KBM-7 (cell line): ENCODE measurements at places on chromosomes 3 and 15.

GRCh38 chr3:191461113-191461595 lies at the start of gene PYDC2:
PYDC2 (plus strand) TSS chr3:191461163; CDS start chr3:191461163, 0 bp downstream.
- DNase-seq, result no peak

GRCh38 chr15:77361456-77361855 lies 58.4 kb downstream of the PEAK1 start:
- DNase-seq, result no peak

DNA sequence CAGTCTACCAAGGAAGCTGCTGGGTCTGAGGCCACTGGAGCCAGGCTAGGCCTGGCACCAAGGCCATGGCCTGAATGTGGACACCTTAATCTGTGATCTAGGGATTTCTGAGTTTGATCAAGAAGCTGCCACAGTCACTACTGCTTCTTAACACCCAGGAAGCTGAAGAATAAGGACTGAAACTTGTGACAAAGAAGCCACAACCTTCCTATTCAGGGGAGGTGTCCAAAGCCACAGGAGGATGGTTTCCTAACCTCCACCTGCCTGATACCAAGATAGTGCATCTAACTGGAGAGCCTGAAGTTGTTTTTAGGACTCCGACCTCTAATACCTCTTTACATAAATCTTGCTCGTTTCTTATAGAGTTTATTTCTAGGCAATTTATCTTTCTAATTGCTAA lies 5.5 kb upstream of the ANO10 start:
- DNase-seq, result no peak

GRCh38 chr15:64361259-64361658 lies 5.3 kb upstream of the CSNK1G1 start:
- DNase-seq, result no peak

DNA sequence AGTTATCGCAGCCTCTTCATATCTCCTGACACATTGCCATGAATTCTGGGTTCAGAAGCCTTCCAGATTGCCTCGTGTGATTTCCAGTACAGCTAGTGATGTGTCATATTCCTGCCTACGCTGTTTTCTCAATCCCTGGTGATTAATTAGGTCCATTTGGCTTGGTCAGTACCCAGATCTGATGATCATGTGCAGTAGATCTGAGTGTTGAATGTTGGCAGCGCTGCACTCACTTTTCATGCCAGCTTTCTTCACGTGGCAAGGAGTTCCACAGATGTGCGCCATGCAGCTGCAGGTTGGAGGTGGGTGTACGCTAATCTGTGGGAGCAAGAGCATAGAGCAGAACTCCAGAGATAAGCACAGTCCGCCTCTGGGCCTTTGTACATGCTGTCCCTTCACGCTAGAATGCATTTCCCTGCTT lies 86.9 kb upstream of the COL6A5 start:
- DNase-seq, result no peak

DNA sequence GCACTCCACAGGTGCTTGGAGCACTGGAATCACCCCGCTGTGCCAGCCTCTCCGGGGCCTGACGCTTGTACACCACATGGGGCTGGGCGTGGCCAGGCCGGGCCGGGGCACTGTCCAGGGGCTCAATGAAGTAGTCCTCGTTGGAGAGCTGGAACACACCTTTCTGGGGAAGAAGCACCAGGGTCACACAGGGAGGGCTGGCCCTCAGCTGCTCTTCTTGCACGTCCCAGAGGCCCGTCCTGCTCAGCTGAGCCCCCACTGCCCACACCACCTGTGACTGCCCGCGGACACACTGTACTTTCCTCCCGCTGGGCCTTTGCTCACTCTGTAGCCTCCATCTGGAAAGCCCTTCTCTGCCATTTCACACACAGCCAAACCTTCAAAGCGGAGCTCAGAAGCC lies 13.3 kb downstream of the ADAMTS7 start:
- no peak for DNase-seq

- no peak for DNase-seq
These were observed 399.4 kb downstream of the ROBO1 start for GRCh38 chr3:79368403-79368802.

DNA sequence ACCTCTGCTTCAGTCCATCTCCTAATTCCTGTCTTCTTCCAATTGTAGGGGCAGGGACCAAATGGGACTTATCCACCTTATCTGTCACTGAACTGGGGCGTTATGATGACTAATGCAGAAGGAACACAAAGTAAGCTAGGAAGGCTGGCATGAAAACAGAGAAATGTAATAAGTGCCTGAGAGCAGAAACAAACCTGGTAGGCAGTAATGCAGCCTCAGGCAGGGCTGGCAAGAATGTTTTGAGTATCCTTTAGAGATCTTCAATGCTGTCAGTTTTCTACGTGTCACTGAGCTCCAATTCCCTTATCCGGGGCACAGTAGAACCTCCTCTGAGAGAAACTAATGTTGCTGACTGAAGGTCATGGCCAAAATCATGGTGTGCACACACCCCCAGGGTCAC lies 246.2 kb upstream of the TBL1XR1 start:
- no peak for DNase-seq

- no peak for DNase-seq
These were observed 86.8 kb downstream of the CCK start for GRCh38 chr3:42179110-42179725.

GRCh38 chr3:107430996-107431245 lies 53.7 kb downstream of the CCDC54 start:
- no peak for DNase-seq

GRCh38 chr3:153767601-153768560 lies 353.3 kb upstream of the ARHGEF26 start:
- DNase-seq, result no peak

- DNase-seq, result no peak
These were observed 3.6 kb downstream of the NKIRAS1 start for GRCh38 chr3:23913182-23913581.

DNA sequence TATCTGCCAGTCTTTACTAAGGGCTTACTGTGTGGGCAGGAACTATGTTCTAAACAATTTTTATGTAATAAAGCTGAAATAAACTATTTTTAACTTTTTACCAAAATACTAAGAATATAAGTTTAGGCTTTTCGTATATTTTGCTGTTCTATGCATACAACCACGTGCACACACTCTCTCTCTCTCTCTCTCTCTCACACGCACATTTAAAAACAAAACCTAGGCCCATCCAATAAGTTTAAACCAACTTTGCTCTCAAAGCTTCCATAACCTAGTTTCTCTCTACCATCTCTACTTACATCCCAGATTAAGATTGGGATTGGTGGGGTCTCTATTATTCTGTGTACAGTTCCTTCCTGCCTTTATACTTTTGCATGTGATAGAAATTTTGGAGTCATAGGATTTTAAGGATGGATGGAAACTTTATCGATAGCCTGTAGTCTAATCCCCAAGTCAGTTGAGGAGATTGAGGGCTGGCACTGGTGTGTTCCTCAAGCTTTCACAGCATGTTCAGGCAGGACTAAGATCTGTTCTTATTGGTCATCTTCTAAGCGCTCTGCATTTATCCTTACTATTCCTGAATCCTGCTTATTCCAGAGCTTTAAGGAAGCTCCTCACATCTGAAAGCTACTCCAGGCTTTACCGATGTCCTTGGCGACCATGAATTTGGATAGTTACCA lies 1.8 kb downstream of the GPR171 start:
- no peak for DNase-seq

GRCh38 chr15:84111575-84111974 lies 124.0 kb upstream of the GOLGA6L4 start:
- DNase-seq, result no peak

DNA sequence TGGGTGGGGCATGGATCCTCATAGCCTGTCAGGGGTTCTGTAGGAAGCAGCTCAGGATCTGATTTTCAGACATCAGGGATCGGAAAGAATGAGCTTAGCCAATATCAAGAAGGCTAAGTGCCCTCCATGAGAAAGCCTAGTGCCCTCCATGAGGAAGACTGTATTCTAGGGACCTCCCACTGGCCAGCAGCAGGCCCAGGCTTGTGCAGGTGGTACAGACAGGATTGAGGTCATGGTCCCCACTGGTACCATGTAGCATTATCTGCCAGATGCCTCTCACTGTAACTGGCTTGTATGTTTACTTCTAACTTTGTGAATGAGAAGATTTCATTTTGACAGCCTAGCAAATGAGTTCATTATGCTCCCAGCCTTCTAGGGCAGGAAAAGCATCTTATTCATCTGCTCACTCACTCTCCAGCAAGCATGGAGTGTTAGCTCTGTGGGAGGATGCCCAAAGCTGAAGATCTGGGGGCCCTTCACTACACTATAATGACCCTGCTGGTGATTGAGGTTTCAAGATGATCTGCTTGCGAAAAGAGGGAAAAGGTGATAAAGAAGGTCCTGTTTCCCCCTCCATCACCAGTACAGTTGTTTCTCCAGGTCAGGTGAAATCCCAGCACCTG lies 7.5 kb downstream of the EPHB1 start:
- no peak for DNase-seq

- DNase-seq, result no peak
These were observed 8.1 kb upstream of the GNB5 start for GRCh38 chr15:52199271-52199670.

DNA sequence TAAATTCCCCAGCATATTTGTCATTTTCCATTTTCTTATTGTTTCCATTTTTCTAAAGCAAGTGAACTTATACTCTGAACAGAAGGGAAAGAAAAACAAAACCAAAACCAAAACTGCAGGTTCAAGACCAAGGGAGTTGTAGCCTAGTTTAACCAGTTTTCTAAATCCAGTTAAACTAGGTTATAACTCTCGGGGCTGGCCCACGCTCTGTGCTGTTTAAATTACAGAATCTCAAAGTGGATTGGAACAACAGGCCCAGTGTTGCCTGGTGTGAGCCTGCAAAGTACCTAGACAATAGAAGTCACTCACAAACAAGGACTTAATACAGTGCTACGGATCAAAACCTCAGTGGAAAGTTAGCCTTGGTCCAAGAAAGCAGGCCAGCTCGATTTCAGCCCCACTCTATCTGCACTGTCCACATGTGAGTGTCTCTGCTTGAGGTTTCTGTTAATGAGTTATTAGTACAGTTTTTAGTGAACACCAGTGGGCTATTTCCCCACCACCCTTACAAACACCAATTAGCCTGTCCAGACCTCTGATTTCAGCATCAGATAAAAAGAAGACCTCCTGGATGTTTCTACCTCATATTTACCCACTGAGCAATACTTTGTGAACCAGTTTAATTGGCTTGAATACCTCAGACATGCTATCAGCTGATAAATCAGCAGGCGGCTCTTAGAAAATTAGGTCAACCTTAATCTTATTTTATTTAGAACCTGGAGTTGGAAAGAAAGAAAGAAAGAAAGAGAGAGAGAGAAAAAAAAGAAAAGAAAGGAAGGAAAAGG lies 93.8 kb upstream of the PDZRN3 start:
- no peak for DNase-seq

DNA sequence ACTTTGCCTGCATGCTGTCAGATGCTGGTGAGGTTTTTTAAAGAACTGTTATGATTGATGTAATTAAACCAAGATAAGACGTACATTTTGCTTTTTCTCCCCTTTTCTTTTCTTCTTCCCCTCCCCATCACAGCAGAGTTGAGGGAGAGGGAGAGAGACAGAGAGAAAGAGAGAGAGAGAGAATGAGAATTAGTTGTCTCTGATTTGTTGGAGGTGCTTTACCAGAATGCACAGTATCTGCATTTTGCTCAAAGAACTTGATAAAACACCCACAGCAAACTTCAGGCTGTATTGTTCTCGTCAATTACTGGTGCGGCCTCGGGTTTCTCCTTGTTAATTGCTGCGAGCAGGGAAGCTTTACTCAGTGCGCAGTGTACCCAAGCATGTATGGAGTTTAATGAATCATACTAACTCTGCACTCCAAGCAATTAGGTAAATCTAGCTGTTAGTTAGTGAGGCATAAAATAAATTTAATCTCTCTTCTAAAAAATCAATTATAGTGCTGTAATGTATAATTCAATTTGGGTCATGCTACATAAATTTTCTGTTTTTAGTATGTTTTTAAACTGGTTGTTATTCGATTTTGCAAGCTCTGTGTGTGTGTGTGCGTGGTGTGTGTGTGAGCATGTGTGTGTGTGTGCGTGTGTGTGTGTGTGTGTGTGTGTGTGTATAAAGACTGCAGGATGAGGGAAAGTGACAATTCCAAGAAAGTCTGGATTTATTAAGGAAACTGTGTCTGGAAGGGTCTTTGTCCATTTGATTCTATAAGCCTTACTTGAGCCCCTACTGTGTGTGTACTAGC lies 273.4 kb downstream of the TLE3 start:
- DNase-seq, result no peak

DNA sequence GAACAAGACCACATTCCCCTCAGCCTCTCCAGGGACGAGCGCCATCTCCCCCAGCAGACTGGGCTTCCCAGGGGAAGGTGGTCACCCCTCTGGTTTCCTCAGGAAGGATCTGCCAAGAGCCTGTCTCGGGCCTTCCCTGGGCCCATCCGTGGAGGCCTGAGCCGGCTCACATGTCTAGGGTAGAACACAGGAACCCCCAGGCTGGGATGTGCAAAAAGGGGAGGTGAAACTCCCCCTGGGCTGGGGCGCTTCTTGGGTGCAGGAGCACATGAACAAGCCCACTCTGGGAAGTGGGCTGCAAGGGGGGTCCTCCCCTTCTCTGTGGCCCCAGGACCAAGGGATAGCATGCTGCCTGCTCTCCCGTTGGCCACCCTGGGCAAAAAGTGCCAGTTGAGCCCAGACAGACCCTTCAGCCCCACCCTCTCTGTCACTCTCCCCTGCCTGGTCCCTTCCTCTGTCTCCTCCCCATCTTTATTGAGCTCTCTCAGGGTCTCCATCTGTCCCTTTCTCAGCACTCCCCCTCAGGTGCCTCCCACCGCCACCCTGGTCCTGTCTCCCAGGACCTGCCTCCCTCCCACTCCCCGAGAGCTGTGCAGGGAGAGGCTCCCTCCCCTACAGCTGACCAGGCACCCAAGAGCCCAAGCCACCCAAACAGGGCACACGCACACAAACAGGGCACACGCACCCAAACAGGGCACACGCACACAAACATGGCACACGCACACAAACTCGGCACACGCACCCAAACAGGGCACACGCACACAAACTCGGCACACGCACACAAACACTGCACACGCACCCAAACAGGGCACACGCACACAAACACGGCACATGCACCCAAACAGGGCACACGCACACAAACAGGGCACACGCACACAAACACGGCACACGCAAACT lies 864 bp downstream of the SEMA3G start:
- no peak for DNase-seq

- no peak for DNase-seq
These were observed 1188.0 kb upstream of the ALCAM start for GRCh38 chr3:104178680-104179079.

DNA sequence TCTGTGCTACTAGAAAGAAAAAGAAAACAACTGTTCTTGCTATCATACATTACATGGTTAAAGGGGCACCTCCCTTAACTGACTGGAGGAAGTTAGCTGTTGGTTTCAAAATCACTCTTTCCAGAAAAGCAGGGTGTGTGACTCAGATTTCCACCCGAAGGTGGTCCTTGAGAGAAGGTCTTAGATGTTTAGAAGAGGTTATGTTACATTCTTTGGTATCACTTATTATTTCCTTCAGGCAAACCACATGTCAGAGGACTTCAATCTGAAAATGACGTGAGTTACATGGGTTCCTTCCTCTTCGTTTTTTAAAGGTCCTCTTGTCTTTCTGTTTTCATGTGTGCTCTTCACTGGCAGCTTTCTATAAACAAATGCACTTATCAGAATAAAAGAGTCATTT lies 307.9 kb upstream of the CBLB start:
- DNase-seq, result peak; percentile 73
